ENCODE measurements at places on chromosomes 1 and 21.

- DNase-seq: no peak
Measured at GRCh38 chr1:156162430-156163037, 9.1 kb downstream of the SEMA4A start.

- DNase-seq: no peak
Measured at GRCh38 chr1:89670163-89670562, 37.2 kb downstream of the LRRC8C start.

DNA sequence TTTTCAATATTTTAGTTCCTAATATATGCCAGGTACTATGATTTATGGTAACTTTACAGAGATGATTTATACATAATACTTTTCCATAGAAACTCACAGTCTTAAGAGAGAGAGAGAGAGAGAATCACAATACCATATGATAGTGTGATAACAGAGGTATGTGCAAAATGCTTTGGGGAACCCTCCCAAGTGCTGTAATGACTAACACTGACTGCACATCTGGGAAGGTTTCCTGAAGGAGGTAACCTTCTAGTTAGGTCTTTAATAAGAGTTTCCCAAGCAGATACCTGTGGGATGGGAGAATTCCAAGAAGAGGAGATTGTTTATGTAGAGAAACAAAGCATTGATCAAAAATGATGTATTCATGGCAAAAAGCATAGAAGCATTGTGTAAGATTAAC is 34.6 kb upstream of the PIGC start:
- DNase-seq: no peak

- no peak for DNase-seq
Measured at GRCh38 chr1:183097438-183098051, 74.3 kb downstream of the LAMC1 start.

DNA sequence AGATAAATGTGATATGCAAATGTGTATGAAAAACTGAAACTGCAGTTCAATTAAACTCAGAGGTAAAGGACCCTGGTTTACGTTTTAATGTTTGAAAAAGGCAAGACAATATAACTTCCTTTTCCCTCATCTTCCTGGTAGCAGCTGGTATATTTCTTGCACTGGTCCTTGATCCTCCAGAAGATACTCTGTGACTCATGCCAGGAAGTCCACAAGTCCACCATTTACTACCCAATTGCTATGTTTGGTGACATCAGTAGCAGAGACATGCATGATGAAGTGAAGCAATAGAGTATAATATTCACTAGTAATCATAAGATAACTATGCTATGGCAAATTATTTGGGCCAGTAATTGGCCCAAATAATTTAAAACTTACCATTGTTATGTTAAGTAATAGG is 774.5 kb upstream of the NEGR1 start:
- DNase-seq: no peak

DNA sequence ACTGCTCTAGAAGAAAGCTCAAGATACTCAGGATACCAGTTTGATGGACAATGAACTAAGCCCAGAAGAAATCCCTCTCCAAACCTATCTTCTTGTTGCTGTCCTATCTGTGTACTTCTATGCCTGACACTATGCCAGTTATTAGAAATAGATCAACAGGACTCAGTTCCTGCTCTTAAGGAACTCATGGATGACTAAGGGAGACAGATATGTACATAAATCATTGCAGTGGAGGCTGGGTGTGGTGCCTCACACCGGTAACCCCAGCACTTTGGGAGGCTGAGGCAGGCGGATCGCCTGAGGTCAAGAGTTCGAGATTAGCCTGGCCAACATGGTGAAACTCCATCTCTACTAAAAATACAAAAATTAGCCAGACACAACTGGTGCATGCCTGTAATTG is 42.4 kb upstream of the AK4 start:
- no peak for DNase-seq

DNA sequence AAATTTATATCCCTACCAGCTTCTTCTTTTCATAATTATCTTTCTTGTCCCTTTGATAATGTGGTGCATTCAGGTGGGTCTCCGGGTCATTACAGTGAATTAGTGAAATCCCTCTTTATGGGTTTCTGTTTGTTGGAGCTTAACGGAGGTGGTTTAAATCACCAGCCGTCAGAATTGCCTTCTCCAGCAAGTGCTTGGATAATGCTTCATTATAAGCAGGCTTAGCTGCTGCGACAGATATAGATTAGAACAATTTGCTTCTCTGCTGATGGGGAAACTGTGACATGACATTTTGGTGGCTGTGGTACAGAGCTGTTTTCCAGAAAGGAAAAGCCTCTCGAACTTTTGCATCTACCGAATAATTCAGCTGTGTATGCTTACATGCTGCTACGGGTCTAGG is 56.9 kb downstream of the KAZN start:
- no peak for DNase-seq

DNA sequence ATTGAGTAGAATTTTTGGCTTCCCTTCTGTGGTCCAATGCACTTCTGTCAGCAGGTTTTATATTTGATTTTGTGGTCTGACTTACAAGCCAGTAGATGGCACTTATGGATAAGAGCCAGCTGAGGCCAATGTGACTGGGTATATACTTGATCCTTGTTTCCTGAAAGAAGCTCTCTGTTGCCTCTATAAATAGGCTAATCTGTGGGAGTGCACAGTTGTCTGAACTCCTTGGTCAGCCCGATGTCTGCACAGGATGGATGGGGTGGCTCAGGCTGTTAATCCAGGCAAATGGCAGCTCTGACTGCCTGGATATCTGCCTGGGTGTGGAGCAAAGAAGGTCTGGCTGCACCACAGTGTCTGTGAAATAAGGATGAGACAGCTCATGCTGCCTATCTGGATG is 1183.7 kb upstream of the PRMT6 start:
- no peak for DNase-seq

GRCh38 chr1:154970631-154971340 is at the start of gene SHC1:
SHC1 (minus strand) TSS chr1:154970747; CDS start chr1:154970526, 221 bp downstream.
- DNase-seq: no peak

DNA sequence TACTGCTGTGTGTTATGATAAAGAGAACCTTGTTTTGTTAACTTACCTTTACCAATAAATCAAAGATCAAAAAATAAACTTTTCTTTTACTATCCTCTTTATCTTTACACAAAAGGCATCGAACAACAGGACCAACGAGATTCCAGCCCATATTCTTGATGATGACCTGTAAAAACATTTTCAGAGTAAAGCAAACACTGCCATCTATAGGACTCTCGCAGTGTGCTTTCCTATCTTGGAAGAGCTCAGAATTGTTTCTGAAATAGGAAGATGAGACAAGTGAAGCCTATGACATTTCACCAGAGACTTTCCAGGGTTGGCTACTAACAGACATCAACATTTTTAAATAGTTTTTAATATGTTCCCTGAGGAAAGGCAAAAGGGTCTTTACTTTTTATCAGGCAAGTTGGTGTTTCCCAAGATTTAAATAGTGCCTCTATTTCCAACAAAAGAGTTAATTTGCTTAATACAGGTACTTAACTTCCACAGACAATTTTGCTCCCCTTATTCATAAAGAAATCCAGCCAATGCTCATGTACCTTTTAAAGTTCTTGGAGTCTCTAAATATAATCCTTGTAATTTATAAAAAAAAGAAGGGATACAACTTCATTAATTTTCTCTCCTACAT is 7.3 kb downstream of the GLMN start:
- DNase-seq: no peak

DNA sequence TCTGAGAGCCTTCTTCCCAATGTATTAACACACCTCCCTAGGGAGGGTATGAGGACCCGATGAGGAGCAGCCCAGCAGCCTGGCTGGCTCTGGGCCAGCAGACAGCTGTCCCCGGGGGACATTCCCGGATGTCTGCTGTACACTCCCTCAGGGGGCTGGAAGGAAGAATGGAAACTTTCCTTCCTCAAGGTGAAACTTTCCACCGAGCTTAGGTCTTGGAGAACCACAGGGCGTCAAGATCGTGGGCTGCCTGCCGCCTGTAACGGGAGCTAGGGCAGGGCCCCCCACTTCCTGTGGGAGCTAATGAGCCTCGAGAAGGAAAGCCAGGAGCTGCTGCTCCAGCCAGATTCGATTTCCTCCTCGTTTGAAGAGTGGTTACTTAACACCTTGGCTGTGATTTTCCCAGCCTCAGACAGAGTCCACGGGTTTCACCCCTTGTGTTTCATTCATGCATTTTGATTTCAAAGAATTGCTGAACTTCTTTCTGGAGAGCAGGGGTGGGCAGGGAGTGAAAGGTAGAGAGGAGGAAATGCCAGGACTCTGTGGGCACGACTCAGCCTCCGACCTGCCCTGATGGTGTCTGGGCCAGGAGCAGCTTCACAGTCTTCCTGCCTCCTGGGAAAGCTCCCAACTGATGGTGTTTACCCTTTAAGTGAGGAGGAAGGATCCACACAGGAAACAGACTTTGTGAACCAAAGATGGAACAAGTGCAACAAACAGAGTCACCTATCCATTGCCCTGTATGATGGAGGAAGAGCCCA is 29.7 kb downstream of the UBE2T start:
- DNase-seq: no peak

GRCh38 chr1:54997711-54997986 is 1.1 kb upstream of the BSND start:
- DNase-seq: no peak

- DNase-seq: no peak
Measured at GRCh38 chr1:108686614-108687313, 5.3 kb upstream of the PRPF38B start.

GRCh38 chr1:53278298-53278725 is 40.0 kb upstream of the MAGOH start:
- no peak for DNase-seq

DNA sequence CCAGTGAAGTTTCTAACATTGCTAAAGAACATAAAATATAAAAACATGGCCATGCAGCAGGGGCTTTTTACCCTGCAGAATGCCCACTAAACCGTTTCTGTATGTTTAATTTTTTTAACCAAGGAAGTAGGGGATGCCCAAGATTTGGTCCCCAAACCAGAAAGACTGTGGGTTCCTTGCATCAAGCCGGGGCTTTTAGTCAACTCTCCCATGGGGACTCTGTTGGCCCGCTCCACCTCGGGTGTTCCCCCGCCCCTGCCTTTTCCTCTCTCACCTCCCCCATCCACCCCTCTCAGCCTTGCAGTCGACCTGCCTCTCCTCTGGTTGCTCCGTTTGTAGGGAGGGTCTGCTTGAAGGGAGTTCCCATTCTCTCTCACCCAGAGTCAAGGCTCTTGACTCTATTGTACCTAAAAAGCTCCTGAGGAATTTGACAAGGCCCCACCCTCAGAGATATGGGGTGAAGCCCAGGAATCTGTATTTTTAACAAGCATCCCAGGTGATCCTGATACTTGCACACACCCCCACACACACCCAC is 117.5 kb downstream of the TOMM20 start:
- no peak for DNase-seq

GRCh38 chr1:183804916-183805841 is at the start of gene RGL1:
RGL1 (plus strand) TSS chr1:183805120; CDS start chr1:183805298, 178 bp downstream.
- DNase-seq: no peak

DNA sequence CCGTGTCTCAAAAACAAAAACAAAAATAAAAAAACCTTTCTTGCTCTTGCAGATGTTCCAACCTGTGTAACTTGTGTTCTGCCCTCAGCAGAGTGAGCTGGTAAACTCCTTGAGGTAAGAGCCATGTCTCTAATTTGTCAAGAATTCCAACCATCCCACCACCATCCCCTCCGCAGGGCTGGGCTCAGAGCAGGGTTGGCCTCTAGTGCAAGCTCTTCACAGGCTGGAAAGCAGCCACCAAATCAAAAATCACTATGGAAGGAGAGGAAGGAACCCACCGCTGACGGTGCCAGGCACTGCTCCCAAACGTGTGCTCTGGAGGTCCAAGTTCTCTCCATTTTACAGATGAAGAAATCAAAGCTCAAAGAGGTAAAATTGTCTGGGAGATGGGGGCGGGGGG is 9.4 kb downstream of the PLEKHA6 start:
- DNase-seq: no peak

DNA sequence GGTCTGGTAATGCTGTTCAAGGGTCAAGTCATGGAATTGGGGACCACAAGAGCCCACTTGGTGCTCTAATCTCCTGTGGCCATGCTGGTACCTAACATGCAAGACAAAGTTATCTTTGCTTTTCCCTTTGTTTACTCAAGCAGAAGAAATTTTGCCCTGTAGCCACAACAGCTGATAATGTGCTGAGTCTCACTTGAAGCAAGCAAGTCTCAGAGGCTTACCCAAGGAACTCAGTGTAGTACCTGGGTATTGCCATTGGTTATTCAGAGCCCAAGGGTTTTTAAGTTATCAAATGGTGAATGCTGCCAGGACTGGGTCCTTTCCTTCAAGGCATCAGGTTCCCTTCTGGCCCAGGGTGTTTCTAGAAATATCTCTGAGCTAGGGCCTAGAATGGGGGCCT is 198.9 kb upstream of the RNPC3 start:
- no peak for DNase-seq

GRCh38 chr1:26395754-26396153 is 14.9 kb upstream of the LIN28A start:
- no peak for DNase-seq

- no peak for DNase-seq
Measured at GRCh38 chr1:207463571-207463970, 9.4 kb downstream of the CR2 start.

- no peak for DNase-seq
Measured at GRCh38 chr1:179815641-179816040, 62.0 kb downstream of the TOR1AIP2 start.

DNA sequence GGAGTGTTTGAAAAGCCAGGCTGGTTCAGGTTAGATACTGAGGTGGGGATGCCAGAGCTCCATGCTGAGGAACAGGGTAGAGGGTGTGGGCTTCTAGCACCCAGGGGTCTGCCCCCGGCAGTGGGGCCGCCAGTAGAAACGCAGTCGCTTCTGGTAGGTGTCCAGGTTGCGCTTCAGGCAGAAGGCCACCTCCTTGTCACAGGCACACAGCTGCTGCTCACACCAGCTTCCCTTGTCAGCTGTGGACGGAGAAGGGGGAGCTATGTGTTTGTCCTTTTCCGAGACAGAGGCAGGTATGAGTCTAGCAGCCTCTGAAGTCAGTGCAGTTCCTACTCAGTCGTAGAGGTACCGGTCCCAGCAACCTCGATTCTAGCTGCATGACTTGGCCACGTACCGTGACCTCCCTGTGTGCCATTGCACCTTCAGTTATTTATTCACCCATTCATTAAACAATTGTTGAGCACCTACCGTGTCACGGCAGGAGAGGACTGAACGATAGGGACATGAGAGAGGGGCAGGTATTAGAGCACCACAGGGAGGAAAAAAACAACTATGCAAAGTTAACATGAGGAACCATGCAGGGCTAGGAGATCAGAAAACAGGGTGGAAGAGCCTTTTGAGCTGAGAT is 5.2 kb downstream of the PLA2G2D start:
- DNase-seq: no peak

DNA sequence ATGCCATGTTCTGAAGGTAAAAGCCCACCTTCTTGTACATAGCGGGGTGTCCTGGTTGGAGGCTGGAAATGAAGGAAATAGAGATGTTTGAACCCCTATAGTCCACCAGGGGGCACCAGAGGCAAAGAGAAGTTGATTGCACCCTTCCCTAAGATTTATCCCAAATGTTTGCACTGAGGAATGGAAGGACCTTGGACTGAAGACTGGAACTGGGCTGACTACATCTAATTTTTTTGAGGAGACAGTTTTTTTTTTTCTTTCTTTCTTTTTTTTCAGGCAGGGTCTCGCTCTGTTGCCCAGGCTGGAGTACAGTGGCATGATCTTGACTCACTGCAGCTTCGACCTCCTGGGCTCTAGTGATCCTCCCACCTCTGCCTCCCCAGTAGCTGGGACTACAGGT is 55.3 kb upstream of the EIF4G3 start:
- peak; percentile 11 for DNase-seq
